GM23338 (cell line): ENCODE measurements at places on chromosomes 7 and 10. TPM values are rescaled to one million over a fixed set of nuclear protein-coding genes. Genes with fewer than 3 reads are reported as not detected.

MICU1 gene
- 27.5 and 41.6 TPM in 2 replicates for total RNA-seq

- no peak for DNase-seq
- H3K27ac ChIP-seq, result no peak overlapping the region
- H3K4me1 ChIP-seq, result peaks cover 10% of the 10 kb centered on the region
- H3K36me3 ChIP-seq, result no peaks in the 10 kb centered on the region
Observed at GRCh38 chr7:31052487-31052840, 356 bp downstream of the ADCYAP1R1 start.

DNA sequence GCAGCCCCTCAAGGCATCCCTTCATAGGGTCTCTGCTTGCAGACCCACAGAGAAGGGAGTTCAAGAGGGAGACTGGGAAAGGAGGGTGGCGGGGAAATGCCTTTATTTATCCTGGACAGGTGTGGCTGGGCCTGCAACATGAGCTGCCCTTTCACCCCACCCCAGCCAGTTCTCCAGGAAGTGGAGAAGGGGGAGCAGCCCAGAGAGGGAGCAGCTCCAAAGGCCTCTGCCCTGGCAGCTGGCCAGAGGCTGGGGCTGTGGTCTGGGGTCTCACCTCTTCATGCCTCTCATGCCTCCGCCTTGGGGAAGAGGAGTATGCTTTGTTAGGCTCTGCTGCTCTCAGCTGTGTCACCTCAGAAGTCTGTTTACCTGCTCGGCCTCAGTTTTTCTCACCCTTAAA lies 3.1 kb downstream of the LDB3 start:
- peaks cover 2% of the 10 kb centered on the region; the same call in 1 of the 2 replicates for H3K4me1 ChIP-seq
- no peaks in the 10 kb centered on the region for H3K36me3 ChIP-seq
- no peaks in the 10 kb centered on the region for H3K27me3 ChIP-seq
- no peak overlapping the region for H3K4me3 ChIP-seq
- no peak overlapping the region for H3K27ac ChIP-seq

DNA sequence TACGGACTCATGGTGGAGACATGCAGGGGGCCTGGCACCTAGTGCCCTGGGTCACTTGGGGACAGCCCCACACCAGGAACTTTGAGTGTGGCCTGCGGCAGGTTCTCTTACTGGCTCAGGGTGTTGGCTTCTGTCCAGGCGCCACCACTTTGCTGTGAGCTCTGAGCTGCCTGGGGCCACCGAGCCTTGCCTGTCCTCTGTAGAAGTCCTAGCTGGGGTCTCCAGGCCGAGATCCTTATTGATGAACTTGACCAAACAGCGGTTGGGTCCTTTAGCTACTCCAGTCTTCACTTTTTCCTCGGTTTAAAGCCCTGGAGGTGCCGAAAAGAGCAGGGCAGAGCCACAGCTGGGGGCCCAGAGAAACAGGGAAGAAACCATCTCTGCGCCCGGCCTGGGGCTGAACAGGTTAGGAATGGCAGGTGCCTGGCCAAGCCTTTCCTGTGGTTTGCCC lies 41.3 kb downstream of the ZNF467 start:
- H3K36me3 ChIP-seq, result no peaks in the 10 kb centered on the region; the same call in 1 of the 2 replicates
- no peak for DNase-seq
- no peak overlapping the region for H3K4me3 ChIP-seq
- no peaks in the 10 kb centered on the region for H3K27me3 ChIP-seq
- no peaks in the 10 kb centered on the region for H3K4me1 ChIP-seq

- no peak overlapping the region for H3K27ac ChIP-seq
- no peaks in the 10 kb centered on the region for H3K36me3 ChIP-seq
- no peak overlapping the region for H3K4me3 ChIP-seq
- no peak for DNase-seq
- H3K4me1 ChIP-seq, result peaks cover 25% of the 10 kb centered on the region
Observed at GRCh38 chr7:54674891-54675290, 84.1 kb downstream of the SEC61G start.

GRCh38 chr10:102581401-102581800 lies 62.9 kb upstream of the TRIM8 start:
- no peak overlapping the region for H3K27ac ChIP-seq
- H3K36me3 ChIP-seq, result no peaks in the 10 kb centered on the region
- no peak overlapping the region for H3K4me3 ChIP-seq
- no peak for DNase-seq

- no peaks in the 10 kb centered on the region for H3K27me3 ChIP-seq
- H3K4me3 ChIP-seq, result no peak overlapping the region
- H3K4me1 ChIP-seq, result peaks cover 8% of the 10 kb centered on the region; the same call in 1 of the 2 replicates
- H3K36me3 ChIP-seq, result no peaks in the 10 kb centered on the region
- DNase-seq, result peak; percentile 50
Observed at GRCh38 chr10:34280599-34281374, 534.3 kb downstream of the PARD3 start.

- H3K27ac ChIP-seq, result no peak overlapping the region
- no peaks in the 10 kb centered on the region for H3K27me3 ChIP-seq
- H3K4me3 ChIP-seq, result no peak overlapping the region
- no peak for DNase-seq
- peaks cover 8% of the 10 kb centered on the region; the same call in 1 of the 2 replicates for H3K4me1 ChIP-seq
Observed at GRCh38 chr7:132906193-132906835, 175.6 kb downstream of the CHCHD3 start.

DNA sequence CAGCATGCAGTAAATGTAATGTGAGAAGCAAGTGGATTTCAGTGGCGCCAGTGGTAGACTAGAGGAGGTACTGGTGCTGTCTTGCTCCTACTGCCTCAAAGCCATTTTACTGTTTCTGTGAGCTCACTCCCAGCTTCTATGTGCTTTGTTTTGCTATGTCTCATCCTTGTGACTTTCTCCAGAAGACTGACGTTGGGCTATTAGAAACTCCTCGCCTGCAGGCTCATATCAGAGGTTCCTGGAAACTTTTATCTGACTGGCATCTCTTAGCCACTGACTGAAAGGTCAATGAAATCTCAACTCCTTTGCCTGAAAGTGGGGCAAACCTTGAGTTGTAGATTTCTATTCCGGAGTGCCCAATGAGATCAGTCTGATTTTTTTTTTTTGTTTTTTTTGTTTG lies 66.4 kb upstream of the SORCS1 start:
- H3K36me3 ChIP-seq, result no peaks in the 10 kb centered on the region
- H3K4me1 ChIP-seq, result no peaks in the 10 kb centered on the region
- no peaks in the 10 kb centered on the region for H3K27me3 ChIP-seq
- DNase-seq, result no peak

GRCh38 chr10:122882766-122883165 lies 3.4 kb upstream of the FAM24B start:
- peaks cover 20% of the 10 kb centered on the region; the same call in 1 of the 2 replicates for H3K27me3 ChIP-seq
- H3K27ac ChIP-seq, result no peak overlapping the region
- H3K4me3 ChIP-seq, result no peak overlapping the region
- no peaks in the 10 kb centered on the region for H3K36me3 ChIP-seq
- peaks cover 8% of the 10 kb centered on the region for H3K4me1 ChIP-seq

GRCh38 chr7:132380059-132380458 lies 196.2 kb downstream of the PLXNA4 start:
- peak; percentile 53 for DNase-seq
- H3K4me3 ChIP-seq, result no peak overlapping the region

DNA sequence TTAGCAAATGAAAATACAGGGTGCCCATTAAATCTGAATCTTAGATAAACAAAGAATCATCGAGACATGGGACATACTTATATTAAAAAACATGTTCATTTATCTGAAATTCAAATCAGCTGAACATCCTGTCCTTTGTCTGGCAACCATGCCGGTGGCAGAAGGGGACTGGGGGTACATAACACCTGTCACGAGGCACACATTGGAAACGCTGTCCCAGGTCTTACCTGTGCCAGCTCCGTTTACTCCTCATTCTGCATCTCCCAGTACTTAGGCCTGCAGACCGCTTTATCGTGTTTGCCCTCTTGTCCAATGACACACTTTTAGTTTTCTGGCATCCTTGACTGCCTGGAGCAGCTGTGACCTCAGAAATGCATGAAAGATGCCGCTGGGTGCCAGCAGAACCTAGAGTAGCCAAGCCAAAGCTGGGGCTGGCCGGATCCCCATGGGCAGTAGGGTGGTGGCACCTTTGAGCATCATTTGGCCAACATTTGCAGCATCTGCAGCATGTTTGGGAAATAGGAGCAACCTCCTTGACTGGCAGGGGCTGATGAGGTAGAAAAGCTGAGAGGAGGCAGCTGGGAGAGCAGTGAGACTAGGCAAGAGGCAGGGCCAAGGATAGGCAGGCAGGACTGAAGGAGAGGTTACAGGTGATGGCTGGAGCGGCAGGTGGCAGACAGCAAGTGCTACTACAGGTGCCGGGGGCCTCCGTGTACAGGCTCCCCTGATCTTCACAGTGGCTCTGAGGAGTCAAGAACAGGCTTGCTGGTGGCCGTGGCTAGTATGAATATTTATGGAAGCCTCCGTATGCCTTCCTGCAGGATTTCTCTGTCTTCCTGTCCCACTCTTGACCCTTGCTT lies 62.3 kb upstream of the BTBD16 start:
- no peak overlapping the region for H3K4me3 ChIP-seq
- no peak for DNase-seq
- H3K27ac ChIP-seq, result no peak overlapping the region
- H3K4me1 ChIP-seq, result peaks cover 4% of the 10 kb centered on the region; the same call in 1 of the 2 replicates
- peaks cover 3% of the 10 kb centered on the region; the same call in 1 of the 2 replicates for H3K36me3 ChIP-seq

GRCh38 chr7:16636555-16637101 lies 8.9 kb downstream of the ANKMY2 start:
- no peaks in the 10 kb centered on the region; the same call in 1 of the 2 replicates for H3K4me1 ChIP-seq
- no peaks in the 10 kb centered on the region for H3K36me3 ChIP-seq
- DNase-seq, result no peak
- H3K27ac ChIP-seq, result no peak overlapping the region
- H3K27me3 ChIP-seq, result no peaks in the 10 kb centered on the region

DNA sequence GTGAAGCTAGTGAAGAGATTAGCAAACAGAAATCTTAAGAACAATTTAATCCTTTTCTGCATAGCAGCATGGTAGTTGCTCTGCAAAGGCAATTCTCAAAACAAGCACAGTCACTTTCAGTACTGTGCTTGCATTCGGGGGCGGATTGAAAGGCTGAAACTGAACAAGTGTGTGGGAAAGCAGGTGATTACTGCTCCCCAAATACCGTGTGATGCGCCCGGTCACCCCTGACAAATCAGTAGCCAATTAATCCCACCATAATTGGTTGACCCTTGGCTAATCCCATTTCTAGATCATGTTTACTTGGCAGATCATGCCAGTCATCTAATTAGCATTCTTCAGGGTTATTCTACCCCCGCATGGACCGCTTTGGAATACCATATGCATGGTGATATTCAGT lies 76.5 kb upstream of the ADRB1 start:
- no peak overlapping the region for H3K27ac ChIP-seq
- H3K27me3 ChIP-seq, result no peaks in the 10 kb centered on the region
- H3K4me1 ChIP-seq, result no peaks in the 10 kb centered on the region
- DNase-seq, result no peak

ELFN1 gene
- total RNA-seq, result 3.5 and 5.0 TPM in 2 replicates

- no peak for DNase-seq
- no peaks in the 10 kb centered on the region for H3K36me3 ChIP-seq
- H3K27me3 ChIP-seq, result peaks cover 16% of the 10 kb centered on the region
- H3K27ac ChIP-seq, result no peak overlapping the region
- H3K4me1 ChIP-seq, result no peaks in the 10 kb centered on the region; the same call in 1 of the 2 replicates
- no peak overlapping the region for H3K4me3 ChIP-seq
Observed at GRCh38 chr7:93894426-93894825, 3.9 kb upstream of the TFPI2 start.

DNA sequence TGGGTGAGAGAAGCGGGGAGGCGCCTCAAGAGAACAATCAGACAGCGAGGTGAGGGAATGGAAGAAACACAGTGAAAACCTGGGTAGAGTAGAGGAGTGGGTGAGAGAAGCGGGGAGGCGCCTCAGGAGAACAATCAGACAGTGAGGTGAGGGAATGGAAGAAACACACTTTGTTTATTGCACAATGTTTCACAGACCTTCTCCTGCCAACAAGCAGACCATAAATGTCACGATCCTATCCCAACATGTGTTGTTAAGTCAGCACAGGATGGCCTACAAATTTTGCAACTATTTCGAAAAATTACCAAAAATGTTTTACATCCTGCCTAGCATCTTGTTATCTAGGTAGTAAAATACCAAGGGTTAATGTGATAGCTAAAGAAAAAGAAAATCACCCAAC lies 115.3 kb downstream of the JAZF1 start:
- no peak overlapping the region for H3K4me3 ChIP-seq
- no peaks in the 10 kb centered on the region for H3K27me3 ChIP-seq
- no peak for DNase-seq

GRCh38 chr7:127177156-127177555 lies 75.6 kb downstream of the GRM8 start:
- no peaks in the 10 kb centered on the region for H3K27me3 ChIP-seq
- H3K27ac ChIP-seq, result no peak overlapping the region
- H3K36me3 ChIP-seq, result no peaks in the 10 kb centered on the region
- H3K4me3 ChIP-seq, result no peak overlapping the region

SEMA3D gene
- total RNA-seq, result 7.2 and 8.9 TPM in 2 replicates

DNA sequence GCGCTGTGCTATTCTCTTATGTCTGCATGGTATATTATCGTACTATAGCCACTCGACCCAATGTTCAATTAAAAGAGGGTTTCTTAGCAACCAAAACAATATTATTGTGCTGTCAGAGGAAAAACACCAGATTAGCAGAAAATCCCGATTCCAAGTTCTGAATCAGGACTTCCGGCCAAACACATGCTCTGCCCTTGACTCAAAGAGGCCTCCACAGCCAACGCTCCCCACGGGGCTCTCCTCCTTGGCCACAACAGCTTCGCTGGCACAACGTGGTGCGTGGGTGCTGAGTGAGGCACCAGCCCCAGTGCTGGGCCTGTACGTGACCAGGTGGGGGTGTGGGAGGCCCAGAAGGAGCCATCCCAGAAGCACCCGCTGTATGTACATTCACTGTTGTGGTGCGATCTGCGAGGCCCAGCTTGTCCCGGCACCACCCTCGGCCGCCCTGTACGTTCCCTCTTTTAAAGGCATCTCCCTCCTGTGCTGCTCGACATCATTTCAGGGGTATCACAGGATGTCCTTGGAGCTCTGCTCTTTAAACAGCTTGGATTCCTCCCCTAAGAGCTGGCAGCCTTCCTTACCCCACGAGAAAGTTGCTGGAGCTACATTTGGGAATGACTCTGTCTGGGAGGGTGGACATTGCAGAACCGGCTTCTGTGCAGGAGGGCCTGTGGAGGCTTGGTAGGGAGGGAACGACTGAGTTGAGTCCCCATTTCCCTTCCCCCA lies 736.2 kb downstream of the PARD3 start:
- no peaks in the 10 kb centered on the region for H3K36me3 ChIP-seq
- H3K4me3 ChIP-seq, result no peak overlapping the region
- H3K4me1 ChIP-seq, result no peaks in the 10 kb centered on the region
- H3K27me3 ChIP-seq, result no peaks in the 10 kb centered on the region
- no peak overlapping the region for H3K27ac ChIP-seq

DNA sequence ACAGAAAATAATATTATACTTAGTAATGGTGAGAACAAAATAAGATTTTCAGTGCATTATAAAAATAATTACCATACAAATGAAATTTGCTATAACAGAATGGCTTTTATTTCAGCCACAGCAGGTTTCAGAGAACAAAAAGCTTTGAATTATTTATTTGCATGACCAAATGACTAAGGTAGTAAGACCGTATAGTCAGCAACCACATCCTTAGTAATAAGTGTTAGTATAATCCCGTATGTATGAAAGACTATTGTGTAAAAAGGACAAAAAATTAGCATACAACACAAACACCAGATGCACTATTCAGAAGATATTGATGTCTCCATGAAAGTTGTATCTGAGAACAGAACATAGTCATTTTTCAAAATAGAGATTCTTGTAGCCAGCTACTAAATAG lies 12.2 kb downstream of the PDZD8 start:
- no peaks in the 10 kb centered on the region for H3K36me3 ChIP-seq
- H3K4me3 ChIP-seq, result no peak overlapping the region
- DNase-seq, result no peak
- peaks cover 24% of the 10 kb centered on the region for H3K4me1 ChIP-seq
- H3K27me3 ChIP-seq, result no peaks in the 10 kb centered on the region

EPHA1 gene
- 119 and 154 TPM in 2 replicates for total RNA-seq
